ENCODE measurements at places on chromosomes 4 and X.

GRCh38 chrX:100695991-100696390 lies 35.9 kb downstream of the SYTL4 start:
- no peak for DNase-seq

GRCh38 chr4:161003418-161004057 lies 1160.3 kb downstream of the FSTL5 start:
- DNase-seq, result no peak

DNA sequence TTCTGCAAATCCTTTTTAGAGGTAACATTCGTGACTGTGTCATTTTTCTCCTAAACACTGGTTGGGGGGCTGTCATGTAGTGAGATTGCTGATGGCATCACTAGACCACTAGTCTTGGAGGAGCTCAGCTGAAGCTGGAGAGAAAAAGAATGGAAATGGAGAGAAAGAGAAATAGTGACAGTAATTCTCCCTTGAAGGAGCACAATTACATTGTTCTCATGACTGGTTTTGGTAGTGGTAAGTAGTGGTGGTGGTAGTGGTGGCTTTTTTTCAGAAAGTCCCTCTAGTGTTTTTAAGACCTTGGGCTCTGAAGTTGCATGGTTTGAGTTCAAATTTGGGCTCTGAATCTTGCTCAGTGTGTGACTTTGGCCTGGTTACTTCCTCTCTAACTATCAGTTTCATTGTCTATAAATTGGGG lies 99.8 kb downstream of the LARP7 start:
- no peak for DNase-seq

- no peak for DNase-seq
Observed at GRCh38 chrX:38138900-38139299, 81.8 kb downstream of the SRPX start.

DNA sequence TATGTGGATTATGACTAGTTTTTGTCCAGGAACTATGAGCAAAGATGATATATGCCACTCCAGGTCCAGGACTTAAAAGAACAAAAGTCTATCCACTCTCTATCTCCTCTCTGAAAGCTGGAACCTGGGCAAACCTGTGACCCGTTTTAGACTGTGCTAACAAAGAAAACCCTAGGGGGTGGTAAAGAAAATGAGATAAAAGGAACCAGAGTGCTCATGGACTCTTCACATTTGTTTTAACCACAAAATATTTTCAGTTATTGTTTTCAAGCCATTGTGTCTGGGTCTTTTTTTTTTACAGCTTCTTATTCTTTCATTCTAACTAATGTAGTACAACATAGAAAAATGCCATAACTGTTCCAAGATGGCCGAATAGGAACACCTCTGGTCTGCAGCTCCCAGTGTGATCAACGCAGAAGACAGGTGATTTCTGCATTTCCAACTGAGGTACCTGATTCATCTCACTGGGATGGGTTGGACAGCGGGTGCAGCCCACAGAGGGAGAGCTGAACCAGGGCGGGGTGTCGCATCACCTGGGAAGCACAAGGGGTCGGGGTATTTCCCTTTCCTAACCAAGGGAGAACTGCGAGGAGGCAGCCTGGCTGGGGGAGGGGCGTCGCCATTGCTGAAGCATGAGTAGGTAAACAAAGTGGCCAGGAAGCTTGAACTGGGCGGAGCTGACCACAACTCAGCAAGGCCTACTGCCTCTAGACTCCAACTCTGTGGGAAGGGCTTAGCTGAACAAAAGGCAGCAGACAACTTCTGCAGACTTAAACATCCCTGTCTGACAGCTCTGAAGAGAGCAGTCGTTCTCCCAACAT lies 45.1 kb downstream of the CHM start:
- DNase-seq, result peak; percentile 0
